Stimulated activated naive CD4-positive, alpha-beta T cell (primary cell): ENCODE measurements at places on chromosomes 5 and 9.
A peak's percentile ranks its signal among the peaks of the same experiment; 100 is the strongest.

GRCh38 chr5:75611311-75612225 is at the start of gene ANKDD1B:
TSS of gene ANKDD1B (plus strand) at chr5:75611453. CDS start at chr5:75611635, 182 bp downstream.
- DNase-seq, result no peak

- DNase-seq, result no peak
These were observed 81.2 kb downstream of the COL27A1 start for GRCh38 chr9:114236391-114237138.

DNA sequence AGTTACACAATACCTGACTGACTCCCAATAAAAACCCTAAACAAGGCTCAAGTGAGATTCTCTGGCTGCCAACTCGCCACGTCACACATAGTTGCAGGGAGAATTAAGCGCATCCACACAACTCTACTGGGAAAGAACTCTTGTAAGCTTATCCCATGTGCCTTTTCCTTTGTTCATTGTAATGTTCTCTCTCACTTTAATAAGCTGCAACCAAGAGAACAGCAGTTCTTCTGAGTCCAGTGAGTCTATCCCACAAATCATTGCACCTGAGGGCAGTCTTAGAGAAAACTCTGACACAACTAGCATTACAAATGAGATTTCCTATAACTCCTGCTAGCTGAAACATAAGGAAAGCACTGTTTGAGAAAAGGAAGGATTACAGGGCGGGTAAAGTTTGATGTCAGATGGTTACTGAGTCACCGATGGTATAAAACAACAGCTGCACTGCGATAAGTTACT is 27.4 kb downstream of the CENPK start:
- no peak for DNase-seq

DNA sequence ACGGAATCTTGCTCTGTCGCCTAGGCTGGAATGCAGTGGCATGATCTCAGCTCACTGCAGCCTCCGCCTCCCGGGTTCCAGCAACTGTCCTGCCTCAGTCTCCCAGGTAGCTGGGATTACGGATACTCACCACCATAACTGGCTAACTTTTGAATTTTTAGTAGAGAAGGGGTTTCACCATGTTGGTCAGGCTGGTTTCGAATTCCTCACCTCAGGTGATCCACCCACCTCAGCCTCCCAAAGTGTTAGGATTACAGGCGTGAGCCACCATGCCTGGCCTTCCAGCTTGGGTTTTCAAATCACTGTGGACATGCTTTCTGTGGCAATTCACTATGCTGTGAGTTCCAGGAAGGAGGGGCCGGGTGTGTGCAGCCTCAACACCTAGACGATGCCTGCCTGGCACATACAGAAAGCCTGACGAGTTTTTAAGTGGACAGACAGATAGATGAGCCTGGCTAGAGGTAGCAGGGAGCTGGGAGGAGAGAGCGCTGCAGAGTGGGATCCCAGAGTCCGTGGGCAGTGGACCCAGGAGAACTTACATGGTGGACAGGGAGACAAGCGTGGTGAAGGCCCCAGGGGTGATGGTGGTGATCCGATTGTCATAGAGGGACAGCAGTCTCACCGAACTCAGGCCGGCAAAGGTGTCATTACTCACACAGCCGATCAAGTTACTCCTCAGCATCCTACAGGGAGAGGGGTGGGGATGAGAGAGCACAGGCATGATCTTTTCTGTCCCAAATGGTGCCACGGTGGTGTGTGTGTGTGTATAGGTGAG is 173.4 kb upstream of the PANK3 start:
- DNase-seq, result no peak

- DNase-seq, result peak; percentile 7
These were observed 880.1 kb upstream of the SEMA6A start for GRCh38 chr5:117454716-117455212.

GRCh38 chr5:175306381-175306780 is 137.6 kb downstream of the DRD1 start:
- DNase-seq, result no peak

DNA sequence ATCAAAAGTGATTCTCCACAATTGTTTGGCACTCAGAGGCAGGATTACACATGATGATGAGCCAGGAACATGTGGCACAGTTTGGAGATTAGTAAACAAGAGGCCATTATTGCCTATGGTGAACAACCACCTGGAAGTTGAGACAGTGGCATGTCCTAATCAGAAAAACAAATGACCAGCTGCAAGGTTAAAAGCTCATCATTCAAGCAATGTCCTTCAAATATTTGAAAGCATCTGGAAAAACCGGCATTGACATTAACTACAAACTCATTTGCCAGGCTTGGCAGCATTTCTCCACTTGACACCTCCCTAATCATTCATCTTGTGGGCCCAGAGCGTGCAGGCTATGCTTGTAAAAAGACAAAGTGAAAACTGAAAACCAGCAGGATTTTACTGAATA is 80.6 kb upstream of the MEGF10 start:
- DNase-seq, result no peak

GRCh38 chr9:6598249-6598725 is 47.2 kb downstream of the GLDC start:
- no peak for DNase-seq

- no peak for DNase-seq
These were observed 11.4 kb upstream of the ARHGAP26 start for GRCh38 chr5:142758796-142759145.

- DNase-seq, result no peak
These were observed 44.8 kb upstream of the PTPN3 start for GRCh38 chr9:109542922-109543321.

DNA sequence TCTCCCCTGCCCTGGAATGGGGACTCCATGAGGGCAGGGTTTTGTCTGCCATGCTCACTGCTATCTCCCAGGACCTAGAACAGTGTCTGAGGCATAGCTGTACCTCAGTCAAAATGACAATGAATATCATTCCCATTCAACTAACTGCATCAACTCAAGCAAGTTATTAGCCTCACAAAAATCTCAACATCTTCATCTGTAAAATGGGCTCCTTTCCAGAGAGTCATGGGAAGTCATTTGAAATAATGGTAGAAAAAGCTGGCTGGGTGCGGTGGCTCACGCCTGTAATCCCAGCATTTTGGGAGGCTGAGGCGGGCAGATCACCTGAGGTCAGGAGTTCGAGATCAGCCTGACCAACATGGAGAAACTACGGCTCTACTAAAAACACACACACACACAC is 9.4 kb downstream of the SH2D3C start:
- no peak for DNase-seq

DNA sequence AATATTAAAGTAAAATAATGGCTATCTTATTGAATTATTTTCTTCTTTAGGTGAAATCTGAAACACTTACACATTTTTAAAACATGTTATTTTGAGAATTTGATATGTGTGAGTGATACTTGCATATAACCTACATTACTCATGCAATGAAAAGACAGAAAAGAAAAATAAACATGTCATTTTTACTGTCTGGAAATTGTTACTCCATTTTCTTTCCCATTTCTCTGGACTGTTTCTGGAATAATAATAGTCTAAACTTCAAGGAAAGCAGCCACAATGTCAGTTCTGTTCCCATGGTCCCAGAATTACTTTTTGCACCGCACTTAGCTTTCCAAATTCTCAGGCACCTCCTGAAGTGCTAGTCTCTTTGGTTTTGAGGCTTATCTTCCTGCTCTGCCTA is 145.5 kb downstream of the PRR16 start:
- no peak for DNase-seq

GRCh38 chr9:107592424-107592823 is 102.9 kb upstream of the KLF4 start:
- DNase-seq, result no peak

DNA sequence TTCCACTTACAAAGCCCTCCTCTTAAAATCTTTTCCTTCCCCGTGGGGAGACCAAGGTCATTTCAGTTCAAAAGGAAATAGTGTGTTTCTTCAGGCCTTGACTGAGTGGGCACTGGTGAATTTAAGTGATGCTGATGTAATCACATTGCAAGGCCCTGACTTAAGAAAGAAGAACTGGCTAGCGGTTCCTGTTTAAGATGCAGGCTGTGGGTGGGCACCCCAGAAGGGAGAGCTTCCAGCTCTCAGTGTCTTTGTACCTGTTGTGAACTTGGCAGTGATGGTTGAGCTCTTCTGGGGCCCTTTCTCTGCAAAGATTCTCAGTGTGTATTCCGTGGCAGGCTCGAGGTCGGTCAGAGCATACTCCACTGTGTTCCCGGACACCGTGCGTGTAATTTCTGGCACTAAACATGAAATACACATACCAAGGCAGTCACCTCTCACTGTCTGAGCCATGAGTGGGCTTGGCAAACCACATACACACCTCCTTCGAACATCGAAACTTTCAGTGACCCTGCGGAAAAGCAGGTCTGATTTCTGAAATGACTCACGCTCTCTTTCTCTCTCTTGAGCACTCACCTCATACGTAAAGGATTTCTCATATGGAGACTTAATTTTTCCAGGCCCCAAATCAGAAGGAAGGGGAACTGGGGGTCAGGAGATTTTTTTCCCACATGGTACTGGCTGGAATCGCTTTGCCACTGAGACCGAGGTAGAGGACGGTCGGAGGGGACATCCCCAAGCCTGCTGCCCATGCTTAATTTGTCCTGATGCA is 81.9 kb downstream of the TNC start:
- DNase-seq, result no peak

- DNase-seq, result no peak
These were observed 49.0 kb downstream of the FOXI1 start for GRCh38 chr5:170154744-170155143.
